ENCODE measurements at places on chromosomes 1 and 21.

DNA sequence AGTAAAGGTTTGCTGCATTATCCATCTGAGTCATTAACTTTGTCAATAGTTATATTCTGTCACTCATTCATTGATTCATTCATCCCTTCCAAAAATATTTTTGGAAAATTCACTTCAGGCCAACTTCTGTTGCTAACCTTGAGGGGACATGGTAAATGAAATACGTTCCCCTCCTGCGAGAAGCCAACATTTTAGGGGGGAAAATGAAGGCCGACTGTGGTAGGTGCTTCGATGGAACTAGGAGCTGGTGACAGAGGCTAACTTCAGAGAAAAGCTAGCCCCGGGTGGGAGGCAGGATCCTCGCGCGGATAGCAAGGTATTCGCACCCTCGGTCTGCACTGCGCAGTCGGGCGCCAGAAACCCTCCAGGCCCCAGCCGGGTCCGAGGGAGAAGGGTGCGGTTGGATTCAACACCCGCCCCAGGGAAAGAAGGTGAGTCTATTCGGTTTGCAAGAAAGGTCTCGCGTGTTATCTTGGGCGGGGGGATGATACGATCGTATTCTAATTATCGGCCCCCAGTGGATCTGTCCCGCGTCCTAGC is 646 bp upstream of the RRP15 start:
- no peak for DNase-seq

DNA sequence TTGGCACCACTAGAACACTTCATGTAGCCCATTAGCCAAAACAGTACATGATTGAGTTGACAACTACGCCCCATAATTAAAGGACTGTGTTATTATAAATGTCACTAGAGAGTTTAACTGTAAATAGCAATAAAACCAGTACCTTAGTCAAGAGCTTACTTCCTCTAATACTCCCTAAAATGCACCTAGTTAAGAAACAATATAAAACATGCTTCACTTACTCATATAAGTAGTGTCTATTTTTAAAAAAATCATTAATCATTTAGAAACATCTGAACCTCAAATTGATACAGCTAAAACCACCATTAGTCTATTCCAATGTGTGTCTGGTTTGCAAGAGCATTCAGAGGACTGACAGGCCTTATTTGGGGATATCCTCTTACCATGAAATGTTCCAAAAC is 25.3 kb downstream of the PTP4A2 start:
- DNase-seq = no peak

DNA sequence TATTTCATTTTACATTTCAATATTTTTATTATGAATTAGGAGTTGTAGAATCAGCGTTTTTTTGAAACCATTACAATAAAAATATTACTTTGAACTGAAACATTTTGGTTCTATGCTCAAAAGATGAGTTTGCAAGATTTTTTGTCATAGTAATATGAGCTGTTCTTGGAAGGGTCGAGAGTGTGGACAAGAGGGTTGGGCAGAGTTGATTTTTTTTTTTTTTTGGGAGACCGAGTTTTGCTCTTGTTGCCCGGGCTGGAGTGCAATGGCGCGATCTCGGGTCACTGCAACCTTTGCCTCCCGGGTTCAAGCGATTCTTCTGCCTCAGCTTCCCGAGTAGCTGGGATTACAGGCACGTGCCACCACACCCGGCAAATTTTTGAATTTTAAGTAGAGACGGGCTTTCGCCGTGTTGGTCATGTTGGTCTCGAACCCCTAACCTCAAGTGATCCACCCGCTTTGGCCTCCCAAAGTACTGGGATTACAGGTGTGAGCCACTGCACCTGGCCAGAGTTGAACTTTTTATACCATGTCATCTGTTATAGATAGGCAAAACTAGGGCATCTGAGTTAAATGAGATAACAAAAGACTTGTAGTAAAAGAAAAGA is 3.3 kb downstream of the CACYBP start:
- DNase-seq = no peak

- no peak for DNase-seq
Observed at GRCh38 chr1:201319631-201320030, 36.3 kb downstream of the PKP1 start.

GRCh38 chr1:2306151-2306978 is 78.2 kb downstream of the SKI start:
- no peak for DNase-seq

DNA sequence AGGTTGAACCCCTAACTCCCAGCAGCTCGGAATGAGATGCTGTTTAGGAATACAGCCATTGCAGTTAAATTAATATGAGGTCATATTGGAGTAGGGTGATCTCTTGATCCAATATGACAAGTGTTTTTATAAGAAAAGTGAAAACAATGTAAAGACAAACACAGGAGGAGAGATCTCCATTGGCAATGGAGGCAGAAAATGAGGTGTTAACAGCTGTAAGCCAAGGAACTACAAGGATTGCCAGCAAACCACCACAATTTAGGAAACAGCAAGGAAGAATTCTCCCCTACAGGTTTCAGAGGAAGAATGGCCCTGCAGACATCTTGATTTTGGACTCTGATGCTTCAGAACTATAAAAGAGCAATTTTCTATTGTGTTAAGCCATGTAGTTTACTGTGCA is 774.3 kb downstream of the MRPL39 start:
- no peak for DNase-seq

DNA sequence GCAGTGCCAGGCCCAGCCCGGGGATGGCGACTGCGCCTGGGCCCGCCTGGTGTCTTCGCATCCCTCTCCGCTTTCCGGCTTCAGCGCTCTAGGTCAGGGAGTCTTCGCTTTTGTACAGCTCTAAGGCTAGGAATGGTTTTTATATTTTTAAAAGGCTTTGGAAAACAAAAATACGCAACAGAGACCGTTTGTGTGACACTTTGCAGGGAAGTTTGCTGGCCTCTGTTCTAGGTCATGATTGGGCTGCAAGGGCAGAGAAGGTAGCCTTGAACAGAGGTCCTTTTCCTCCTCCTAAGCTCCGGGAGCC is 719 bp downstream of the SOD1 start:
- no peak for DNase-seq

- DNase-seq = no peak
Observed at GRCh38 chr1:93061895-93062792, 16.9 kb upstream of the MTF2 start.

DNA sequence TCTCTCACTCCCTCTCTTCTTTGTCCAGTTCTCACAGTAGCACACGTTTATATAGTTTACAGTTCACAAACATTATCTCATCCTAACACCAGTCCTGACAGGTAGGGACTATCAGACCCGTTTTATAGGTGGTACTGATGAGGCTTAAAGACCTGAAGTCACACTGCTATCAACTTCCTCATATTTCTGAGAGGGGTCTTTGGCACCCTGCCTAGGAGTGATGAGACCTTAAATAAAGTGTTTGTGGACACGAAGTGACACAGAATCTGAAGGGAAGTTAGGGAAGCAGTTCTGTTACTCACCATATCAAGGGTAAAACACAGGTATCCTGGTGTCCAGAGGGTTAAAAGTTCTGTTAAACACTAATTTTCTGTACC is 590 bp upstream of the TACSTD2 start:
- DNase-seq = no peak

- DNase-seq = no peak
Observed at GRCh38 chr1:95948023-95948422, 714.0 kb downstream of the RWDD3 start.

- DNase-seq = no peak
Observed at GRCh38 chr1:42788021-42788420, 3.2 kb downstream of the TMEM269 start.

DNA sequence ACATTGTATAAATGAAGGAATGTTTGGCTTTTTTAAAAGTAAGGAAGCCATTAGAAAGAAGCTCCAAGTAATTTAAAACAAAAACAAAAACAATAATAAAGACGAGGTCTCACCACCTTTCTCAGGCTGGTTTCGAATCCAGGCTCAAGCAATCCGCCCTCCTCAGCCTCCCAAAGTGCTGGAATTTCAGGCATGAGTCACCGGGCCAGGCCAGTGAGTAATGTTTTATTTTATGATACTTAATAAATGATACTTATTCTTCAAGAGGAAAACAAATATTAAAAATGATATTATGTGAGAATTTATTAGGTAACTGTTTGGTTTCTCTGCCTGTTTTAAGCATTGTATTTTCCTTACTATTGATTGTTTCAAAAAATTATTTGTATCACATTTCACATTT is 201.4 kb upstream of the BRINP3 start:
- DNase-seq = no peak

DNA sequence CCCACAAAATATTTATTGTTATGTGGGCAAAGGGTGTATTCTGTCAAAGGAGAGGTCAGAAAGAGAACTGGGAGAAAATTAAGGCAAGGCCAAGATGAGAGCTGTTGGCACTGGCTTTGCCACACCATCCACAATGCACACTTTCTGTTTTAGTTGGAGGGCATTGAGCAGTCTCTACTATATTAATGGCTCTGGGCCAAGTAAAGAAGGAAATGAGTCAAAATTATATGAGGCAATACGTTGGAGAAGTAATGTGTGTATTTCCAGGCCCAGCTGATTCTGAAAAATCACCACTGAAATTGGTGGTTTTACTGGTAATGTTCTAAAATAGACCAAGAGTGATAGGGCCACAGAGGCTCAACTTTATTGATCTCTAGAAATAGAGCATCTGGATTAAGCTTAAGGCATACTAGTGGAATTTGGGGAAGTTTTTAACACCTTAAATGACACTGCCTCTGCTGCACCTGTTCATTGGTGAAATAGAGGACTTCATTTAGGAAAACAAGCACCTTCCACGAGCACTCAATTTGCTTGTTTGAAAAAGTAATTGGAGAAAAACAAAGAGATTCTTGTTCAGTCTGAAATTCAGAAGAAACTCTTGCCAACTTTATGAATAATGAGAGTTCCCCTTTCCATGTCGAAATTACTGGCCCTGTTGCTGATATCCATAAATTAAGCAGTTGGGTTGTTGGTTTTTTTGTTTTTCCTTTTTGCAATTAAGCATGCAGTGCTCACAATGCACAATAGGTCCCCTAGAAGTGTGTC is 424.9 kb downstream of the ADGRL2 start:
- DNase-seq = no peak

All from nucleus accumbens (tissue), 56 donors.